ENCODE measurements at places on chromosomes 13 and 19. TPM values are rescaled to one million over a fixed set of nuclear protein-coding genes. Genes with fewer than 3 reads are reported as not detected.

CEBPA gene
- 567 TPM for total RNA-seq

CNN2 gene
- 53.5 TPM for total RNA-seq

DKKL1 gene
- total RNA-seq, result not detected

KIR2DL1 gene
- 0.36 TPM for total RNA-seq

PSG5 gene
- total RNA-seq, result not detected

FAM216B gene
- total RNA-seq, result 0.12 TPM

C19orf67 gene
- not detected for total RNA-seq

CYP4F2 gene
- not detected for total RNA-seq

VSIG10L gene
- 0.47 TPM for total RNA-seq

LGI4 gene
- total RNA-seq, result 31.1 TPM

ZNF554 gene
- 0.84 TPM for total RNA-seq

QPCTL gene
- 4.9 TPM for total RNA-seq

FFAR2 gene
- total RNA-seq, result 0.75 TPM

GNA15 gene
- total RNA-seq, result 33.7 TPM

TBXA2R gene
- total RNA-seq, result 1.8 TPM

TNNI3 gene
- total RNA-seq, result not detected

SLC5A5 gene
- 0.09 TPM for total RNA-seq

CEACAM6 gene
- not detected for total RNA-seq

C19orf85 gene
- total RNA-seq, result not detected

MATK gene
- total RNA-seq, result 2.8 TPM

PROZ gene
- not detected for total RNA-seq

ICAM4 gene
- 0.82 TPM for total RNA-seq

OR7D2 gene
- total RNA-seq, result not detected

CEACAM18 gene
- total RNA-seq, result not detected

PRR19 gene
- 0.72 TPM for total RNA-seq

EEF1AKMT1 gene
- 15.8 TPM for total RNA-seq

CHST8 gene
- total RNA-seq, result 1.4 TPM

PINLYP gene
- total RNA-seq, result 3.8 TPM

PALM gene
- total RNA-seq, result 44.6 TPM

PVR gene
- 33.0 TPM for total RNA-seq

CCDC8 gene
- total RNA-seq, result 1.7 TPM

ELSPBP1 gene
- total RNA-seq, result not detected

F7 gene
- 0.24 TPM for total RNA-seq

CD22 gene
- 5.8 TPM for total RNA-seq

ZNF536 gene
- total RNA-seq, result not detected

CLDND2 gene
- not detected for total RNA-seq

HIF3A gene
- 13.5 TPM for total RNA-seq

IGFL2 gene
- not detected for total RNA-seq

CGB8 gene
- not detected for total RNA-seq

FBXO27 gene
- 3.2 TPM for total RNA-seq

FGF9 gene
- total RNA-seq, result 5.3 TPM

ZNF814 gene
- 14.8 TPM for total RNA-seq

NECTIN2 gene
- 110 TPM for total RNA-seq

AP1M2 gene
- not detected for total RNA-seq

PLEKHG2 gene
- 24.4 TPM for total RNA-seq

IRGC gene
- total RNA-seq, result not detected

GYS1 gene
- total RNA-seq, result 34.3 TPM

KLC3 gene
- total RNA-seq, result not detected

ZNF528 gene
- 8.0 TPM for total RNA-seq

All from omental fat pad (tissue), 4 donors.